ENCODE measurements at places on chromosomes 3 and 15.

DNA sequence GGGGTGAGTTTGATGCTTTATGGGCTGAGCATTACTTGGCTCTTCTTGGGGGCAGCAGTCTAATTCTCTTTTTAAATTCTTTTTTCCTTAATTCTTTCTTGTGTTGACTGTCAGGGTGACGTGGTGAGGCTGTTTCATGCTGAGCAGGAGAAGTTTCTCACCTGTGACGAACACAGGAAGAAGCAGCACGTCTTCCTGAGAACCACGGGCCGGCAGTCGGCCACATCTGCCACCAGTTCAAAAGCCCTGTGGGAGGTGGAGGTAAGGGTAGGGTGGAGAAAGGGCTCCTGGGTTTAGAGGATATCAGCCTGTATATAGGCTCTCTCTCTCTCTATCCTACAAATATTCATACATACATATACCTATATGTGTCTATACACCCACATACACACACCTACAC lies 152.3 kb downstream of the ITPR1 start:
- DNase-seq: no peak

- no peak for DNase-seq
These were observed 41.8 kb downstream of the IL5RA start for GRCh38 chr3:3068358-3068881.

DNA sequence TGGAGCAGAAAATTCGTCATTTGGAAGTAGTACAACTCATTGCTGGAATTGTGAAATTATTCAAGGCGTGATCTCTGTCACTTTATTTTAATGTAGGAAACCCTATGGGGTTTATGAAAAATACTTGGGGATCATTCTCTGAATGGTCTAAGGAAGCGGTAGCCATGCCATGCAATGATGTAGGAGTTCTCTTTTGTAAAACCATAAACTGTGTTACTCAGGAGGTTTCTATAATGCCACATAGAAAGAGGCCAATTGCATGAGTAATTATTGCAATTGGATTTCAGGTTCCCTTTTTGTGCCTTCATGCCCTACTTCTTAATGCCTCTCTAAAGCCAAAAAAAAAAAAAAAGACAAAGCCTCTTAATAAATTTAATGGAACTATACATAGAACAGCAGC lies 5.5 kb upstream of the TIMMDC1 start:
- DNase-seq: no peak

DNA sequence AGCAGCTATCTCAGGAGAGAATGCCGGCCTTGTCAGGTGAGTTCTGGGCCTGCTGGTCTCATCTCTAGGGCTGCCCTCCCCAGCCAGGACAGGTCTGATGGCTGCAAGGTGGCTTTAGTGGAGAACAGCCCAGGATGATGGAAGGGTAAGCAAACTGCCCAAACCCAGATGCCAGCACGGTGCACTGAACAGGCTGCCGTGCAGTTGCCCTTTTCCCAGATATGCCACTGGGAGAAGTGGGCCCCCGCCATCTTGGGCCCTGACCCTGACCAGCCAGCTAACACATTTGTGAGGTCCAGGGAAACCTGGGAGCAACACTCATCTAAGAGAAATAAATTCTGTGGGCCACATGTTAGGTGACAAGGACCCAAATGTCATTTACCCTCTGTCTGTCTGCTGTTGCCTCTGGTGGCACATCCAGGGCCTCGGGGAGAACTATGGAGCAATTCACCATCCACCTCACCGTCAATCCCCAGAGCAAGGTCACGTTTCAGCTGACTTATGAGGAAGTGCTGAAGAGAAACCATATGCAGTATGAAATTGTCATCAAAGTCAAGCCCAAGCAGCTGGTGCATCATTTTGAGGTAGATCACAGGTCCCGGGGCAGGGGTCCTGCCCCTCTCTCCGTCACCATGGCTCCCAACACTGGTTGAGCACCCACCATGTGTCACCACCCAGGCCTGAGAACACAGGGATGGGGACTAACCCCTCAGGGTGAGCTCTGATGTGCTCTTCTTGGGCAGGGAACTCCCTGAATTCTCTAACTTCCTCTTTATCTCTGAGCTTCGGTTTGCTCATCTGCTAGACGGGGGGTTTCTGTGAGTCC lies 1.8 kb downstream of the ITIH1 start:
- DNase-seq: no peak

GRCh38 chr3:187498211-187498724 lies 130.1 kb downstream of the RTP4 start:
- DNase-seq: no peak

DNA sequence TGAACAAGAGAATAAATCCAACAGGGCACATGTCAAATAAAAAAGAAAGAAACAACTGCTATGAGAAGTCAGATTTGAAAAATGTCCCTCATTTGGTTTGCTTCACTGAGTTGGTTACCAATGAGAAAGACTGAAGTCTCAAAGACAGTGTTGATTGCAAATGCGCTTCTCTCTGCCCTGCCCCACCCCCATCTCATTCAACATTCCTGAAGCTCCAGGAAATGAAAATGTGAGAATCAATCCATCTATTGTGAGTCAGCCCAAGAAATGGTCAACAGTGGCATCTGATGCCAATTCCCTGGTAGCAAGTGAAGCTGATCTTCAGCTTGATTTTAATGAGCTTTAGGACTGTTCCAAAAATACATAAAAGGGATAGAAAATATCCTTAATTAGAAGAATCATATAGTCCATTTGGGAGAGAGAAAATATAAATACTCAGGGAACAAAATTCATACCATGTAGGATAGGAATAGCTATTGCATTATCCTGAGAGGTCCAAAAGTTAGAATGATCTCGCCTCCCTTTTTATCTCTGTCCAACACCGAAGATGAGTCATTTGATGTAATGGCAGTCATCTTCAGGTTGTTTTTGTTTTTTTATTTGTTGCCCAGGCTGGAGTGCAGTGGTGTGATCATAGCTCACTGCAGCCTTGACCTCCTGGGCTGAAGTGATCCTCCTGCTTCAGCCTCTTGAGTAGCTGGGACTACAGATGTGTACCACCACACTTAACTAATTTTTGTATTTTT lies 200.3 kb upstream of the UMPS start:
- DNase-seq: no peak

DNA sequence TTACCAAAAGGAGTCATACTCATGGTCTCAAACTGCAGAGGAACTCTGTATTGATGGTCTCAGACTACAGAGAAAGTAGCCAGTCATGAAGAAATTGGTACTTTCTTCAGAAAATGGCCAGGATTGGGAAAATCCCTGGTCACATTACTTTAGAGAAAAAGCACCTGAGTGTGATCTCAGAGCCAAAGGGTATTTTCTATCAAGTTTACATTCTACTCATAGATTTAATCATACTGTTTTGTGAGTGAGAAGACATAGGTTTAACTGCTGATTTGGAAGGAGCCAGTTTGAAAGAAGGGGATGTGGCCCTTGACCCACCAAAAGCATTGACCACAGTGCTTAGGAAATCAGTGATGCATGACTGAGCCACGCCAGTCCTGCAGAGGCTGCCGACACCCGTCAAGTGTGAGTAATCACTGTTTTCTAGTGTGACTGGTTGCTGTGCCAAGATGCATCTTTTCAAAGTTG lies 203.6 kb downstream of the AKAP13 start:
- no peak for DNase-seq

GRCh38 chr15:39246523-39246922 lies 334.4 kb upstream of the THBS1 start:
- DNase-seq: no peak
